A673 (cell line): ENCODE measurements at places on chromosomes 13 and 19.

DNA sequence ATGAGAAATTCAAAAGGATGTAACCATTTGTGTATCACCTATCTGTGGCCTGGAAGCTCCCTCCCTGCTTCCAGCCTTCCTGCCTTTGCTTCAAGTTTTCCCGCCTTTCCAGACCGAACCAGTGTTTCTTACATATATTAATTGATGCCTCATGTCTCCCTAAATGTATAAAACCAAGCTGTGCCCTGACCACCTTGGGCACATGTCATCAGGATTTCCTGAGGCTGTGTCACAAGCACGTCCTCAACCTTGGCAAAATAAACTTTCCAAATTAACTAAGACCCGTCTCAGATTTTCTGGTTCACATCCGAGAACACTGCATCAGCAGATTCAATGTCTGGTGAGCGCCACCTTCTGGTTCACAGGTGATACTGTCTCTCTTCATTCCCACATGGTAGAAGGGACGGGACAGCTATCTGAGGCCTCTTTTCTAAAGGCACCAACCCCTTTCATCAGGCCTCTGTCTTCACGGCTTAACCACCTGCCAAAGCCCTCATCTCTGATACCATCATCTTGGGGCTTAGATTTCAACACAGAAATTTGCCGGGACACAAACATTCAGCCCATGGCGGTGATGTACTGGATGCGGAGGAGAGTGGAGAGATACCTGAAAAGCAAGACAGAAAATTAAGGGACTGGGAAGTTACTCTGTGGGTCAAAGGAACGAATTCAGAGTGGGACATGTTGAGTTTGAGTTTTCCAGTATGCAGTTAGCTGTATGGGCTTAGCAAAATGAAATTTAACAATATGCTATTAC lies 58.7 kb upstream of the PABPC3 start:
- peak; percentile 75 for DNase-seq

DNA sequence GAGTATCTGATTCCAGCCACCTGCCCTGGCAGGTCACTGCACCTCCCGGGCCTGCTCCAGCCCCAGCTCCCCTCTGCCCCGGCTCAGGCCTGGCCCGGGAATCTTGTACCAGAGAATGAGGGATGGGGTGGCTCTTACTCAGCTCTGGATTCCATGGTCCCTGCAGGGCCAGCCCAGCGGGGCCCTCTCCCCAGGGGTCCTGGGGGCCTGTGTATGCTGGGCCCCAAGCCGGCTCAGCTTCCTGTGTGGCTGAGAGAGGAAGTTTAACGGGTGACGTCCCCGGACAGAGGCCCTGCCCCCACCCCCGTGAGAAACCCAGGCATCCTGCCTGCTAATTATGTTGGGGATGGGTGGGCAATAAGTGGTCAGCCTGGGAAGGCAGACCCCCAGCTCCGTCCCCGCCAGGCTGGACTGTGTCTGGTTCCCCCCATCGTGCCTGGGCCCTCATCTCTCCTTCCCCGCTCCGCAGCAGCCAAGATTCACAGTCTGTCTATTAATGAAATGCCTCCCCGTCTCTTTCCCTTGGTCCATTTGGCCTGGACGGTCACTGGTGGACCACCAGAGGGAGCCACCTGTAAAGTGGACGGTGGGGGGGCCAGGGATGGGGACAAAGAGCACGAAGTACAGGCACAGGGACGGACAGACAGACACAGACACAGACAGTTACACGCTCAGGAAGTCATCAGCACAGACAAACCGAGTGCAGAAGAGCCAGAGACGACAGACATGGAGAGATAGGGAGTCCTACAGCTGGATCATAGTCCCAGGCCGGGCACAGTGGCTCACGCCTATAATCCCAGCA lies at the start of gene DENND1C:
TSS of gene DENND1C (minus strand) at position 247 of the 802 bp plus-strand sequence. CDS start at position 155, 92 bp downstream.
- DNase-seq: no peak

- DNase-seq: no peak
Observed at GRCh38 chr19:34128558-34129250, 43.6 kb upstream of the LSM14A start.

- DNase-seq: no peak
Observed at GRCh38 chr13:73943137-73943964, 190.9 kb downstream of the KLF12 start.

DNA sequence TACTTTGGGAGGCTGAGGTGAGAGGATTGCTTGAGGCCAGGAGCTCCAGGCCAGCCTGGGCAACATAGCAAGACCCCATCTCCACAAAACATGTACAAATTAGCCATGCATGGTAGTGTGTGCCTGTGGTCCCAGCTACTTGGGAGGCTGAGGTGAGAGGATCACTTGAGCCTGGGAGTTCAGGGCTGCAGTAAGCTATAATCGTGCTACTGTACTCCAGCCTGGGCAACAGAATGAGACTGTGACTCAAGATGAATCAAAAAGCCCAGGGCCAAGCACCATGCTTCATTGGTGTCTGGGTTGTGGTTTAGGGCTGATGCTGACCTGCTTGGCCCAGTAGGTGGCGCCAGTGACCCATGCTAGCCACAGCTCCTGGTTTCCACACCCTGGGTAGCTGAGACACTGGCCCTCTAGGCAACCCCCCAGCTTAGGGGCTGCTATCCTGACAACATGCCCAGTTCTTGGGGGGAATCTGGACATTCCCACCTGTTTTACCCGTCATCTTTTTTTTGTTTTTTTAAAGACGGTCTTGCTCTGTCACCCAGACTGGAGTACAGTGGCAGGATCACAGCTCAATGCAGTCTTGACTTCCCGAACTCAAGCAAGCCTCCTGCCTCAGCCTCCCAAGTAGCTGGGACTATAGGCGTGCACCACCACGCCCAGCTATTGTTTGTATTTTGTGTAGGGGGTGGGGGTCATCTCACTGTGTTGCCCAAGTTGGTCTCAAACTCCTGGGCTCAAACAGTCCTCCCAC lies 5.5 kb downstream of the CCDC124 start:
- DNase-seq: peak; percentile 84

- DNase-seq: no peak
Observed at GRCh38 chr19:723247-723646, 14.5 kb downstream of the PALM start.
